ENCODE measurements at places on chromosomes 4 and X.

DNA sequence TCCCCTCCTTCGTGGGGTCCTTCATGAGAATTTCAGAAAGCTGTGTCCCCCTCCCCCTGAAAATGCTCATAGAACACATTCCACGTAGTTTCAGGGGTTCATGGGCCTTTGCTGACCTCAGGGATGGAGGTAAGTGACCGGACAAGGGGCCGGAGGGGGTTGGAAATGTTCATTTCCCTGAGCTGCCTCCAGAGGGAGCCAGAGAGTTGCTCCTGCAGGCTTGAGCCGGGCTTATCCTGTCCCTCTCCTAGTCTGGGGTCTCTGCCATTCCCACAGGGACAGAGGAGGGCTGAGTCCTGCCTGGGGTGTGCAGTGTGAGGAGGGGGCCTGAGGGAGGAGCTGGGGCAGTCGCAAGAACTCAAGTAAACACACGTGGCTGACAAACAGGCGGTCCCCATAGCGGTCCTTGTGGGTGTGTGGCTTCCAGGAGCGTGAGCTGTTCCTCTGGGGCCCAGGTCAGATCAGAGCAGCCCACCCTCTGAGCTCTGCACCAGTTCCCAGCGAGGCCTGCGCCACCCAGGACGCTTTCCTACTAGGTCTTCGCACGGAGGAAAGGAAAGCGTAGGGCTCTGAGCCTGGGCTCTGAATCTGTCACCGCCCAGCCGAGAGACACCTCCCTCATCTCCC lies 62.5 kb downstream of the WFS1 start:
- no peak for DNase-seq

- DNase-seq: peak; percentile 91
Measured at GRCh38 chr4:7067126-7067451, 775 bp downstream of the GRPEL1 start.

GRCh38 chr4:168221301-168221700 lies 97.3 kb downstream of the DDX60 start:
- DNase-seq: no peak

GRCh38 chrX:139720979-139721378 lies 13.0 kb upstream of the MCF2 start:
- DNase-seq: no peak

- no peak for DNase-seq
Measured at GRCh38 chrX:153644356-153645125, 2.5 kb upstream of the DUSP9 start.

- DNase-seq: peak; percentile 82
Measured at GRCh38 chrX:37349221-37350033, at the start of gene PRRG1. TSS of gene PRRG1 (plus strand) at chrX:37349364. CDS start at chrX:37406250, 56,886 bp downstream.

GRCh38 chrX:118823263-118824172 lies at the start of gene ZCCHC12:
TSS of gene ZCCHC12 (plus strand) at chrX:118823824. CDS start at chrX:118825245, 1,421 bp downstream.
- DNase-seq: peak; percentile 76

DNA sequence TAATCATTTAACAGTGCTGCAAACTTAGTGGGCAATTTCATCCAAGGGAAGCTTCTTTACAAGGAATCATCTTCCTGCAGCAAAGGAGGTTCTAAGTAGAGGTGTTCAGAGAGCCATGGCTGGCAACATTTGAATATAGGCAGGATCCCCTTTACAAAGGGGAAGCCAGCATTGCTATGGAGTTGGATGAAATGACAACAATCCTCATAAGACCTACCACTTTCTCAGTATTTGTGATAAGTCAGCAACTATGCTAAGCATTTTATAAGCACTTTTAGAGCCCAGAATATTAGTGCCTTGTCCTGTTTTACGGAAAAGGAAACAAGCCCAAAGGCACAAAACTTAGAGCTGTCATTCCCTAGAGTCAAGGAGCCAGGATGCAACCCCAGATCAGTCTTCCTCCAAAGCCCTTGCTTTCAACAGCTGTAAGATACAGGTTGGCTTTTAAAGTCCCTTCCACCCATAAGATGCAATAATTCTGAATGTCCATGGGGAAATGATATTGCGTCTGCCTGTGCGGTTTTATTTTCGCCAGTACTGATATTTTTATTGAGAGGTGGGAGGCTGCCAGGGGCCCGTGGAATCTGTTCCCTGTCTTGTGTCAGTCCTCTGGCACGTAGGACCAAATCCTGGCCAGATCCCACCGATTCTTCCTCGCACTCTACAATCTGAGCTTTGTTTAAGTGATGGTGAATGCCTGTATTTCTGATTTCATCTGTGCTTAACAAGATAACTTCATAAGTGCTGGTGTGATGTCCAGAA lies 59.1 kb downstream of the SMIM20 start:
- no peak for DNase-seq

- no peak for DNase-seq
Measured at GRCh38 chr4:8251110-8251883, 18.3 kb upstream of the HTRA3 start.

- peak; percentile 13 for DNase-seq
Measured at GRCh38 chr4:103934178-103934789, 214.5 kb upstream of the TACR3 start.

DNA sequence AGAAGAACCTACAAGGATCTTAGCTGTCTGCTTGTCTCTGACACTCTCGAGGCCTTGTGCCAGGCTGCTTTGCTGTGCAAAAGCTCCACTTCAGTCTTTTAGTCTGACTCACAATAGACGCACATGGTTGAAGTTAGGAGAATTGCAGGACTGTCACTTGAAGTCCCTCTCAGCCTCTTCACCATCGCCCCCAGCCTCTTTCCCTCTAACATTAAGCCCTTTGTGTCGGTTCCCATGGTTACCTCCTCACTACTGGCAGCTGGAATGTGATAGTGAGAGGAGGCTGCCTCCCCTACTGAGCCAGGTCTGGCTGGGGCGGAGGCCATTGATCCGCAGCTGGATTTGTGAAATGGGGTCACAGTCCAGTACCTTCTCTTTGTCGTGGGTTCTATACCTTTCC lies 201.8 kb downstream of the SOWAHB start:
- peak; percentile 62 for DNase-seq

DNA sequence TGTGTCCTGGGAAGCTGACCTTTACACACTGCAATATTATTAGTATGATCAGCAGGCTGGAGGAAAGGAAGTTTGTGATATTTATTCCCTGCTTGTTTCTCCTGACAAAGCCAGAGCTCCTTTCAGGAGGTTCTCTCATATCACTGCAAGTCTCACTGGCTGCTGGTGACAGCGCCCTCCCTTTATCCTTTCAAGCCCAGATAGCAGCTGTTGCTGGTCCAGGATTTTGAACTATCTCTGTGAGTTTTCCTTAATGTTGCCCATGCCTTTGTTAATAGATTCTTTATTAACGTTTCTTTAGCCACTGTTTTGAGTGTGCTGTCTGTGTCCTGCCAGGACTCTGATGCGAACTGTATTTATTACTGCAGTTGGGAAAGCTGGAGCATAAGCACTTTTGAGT lies 518.7 kb downstream of the C4orf33 start:
- no peak for DNase-seq

- DNase-seq: no peak
Measured at GRCh38 chrX:131789664-131790063, 233.4 kb upstream of the STK26 start.

DNA sequence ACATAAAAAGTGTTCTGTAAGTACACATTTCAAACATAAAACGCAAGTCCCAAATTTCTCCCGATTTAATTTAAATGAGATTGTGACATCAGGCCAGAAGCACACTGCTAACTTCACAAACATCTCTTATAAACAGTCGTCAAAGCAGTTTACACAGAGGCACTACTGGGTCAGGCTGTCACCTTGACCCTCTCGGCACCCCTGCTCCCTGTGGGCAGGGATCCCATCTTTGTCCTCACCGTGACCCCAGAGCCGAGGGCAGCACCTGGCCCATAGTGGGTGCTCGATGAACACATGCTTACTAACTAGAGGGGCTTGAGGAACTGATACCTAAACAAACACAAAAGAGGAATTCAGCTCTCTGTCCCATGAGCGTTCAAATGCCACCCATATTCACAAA lies 22.2 kb downstream of the QDPR start:
- no peak for DNase-seq

- no peak for DNase-seq
Measured at GRCh38 chr4:26819478-26820095, 41.1 kb upstream of the STIM2 start.

Data from adrenal gland (tissue), 19 donors.